ENCODE measurements at places on chromosomes 6 and 20.

DNA sequence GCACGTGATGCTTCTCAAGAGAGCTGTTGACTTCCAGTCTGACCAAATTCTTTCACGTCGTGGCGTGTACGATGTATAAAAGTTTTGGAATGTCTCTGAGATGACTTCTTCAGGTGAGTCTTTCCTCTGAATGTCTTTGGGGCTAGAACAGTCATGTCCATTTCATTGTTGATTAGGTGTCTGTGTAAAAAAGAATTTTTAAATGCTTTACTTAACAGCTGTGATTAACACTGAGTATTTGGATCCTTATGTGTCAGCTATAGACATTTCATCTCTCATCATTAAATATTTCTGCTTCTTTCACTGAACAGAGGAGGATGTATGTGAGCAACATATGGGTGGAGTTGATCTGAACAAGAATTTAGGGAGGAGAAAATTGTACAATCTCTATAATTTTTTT lies 29.3 kb upstream of the KIF13A start:
- no peak for DNase-seq

DNA sequence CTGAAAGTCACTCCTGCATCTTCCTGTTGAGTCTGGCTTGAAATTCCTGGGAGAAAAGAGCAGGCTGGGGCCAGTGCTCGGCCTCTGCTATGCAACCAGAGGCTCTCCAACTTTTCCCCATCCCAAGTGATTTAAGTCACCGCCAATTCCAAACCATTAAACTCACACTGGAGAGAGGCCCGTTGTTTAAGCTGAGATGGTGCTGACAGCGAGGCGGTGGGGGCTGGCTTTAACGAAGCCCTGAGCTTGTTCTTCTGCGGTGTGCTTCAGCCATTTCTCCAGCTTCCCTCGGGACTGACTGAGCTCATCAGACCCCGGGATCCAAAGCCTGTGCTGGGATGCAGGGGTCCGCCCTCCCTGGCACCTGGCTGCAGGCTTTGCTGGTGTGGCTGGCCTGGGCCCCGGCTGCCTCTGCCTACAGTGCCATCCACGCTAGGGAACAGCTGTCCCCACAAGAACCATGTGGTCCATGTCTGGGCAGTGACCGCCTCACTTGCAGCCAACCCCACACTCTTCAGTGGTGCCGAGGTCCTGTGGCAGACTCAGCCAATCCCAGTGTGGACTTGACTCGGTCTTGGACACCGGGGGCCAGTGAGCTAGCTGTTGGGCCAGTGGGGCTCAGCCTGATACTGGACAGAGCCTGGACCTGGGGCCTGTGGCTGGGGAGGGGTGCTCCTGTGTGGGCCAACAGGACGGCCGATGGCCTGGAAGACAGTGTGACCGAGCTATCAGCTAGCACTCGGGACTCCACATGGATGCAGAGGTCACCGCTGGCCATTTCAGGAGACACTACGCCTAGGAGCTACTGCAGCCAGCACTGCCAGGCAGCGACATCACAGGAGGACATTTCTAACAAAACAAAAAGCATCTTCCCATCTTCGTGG lies 21.2 kb downstream of the RAMACL start:
- no peak for DNase-seq

- DNase-seq = no peak
These were observed 17.5 kb downstream of the KCNQ2 start for GRCh38 chr20:63454731-63455567.

DNA sequence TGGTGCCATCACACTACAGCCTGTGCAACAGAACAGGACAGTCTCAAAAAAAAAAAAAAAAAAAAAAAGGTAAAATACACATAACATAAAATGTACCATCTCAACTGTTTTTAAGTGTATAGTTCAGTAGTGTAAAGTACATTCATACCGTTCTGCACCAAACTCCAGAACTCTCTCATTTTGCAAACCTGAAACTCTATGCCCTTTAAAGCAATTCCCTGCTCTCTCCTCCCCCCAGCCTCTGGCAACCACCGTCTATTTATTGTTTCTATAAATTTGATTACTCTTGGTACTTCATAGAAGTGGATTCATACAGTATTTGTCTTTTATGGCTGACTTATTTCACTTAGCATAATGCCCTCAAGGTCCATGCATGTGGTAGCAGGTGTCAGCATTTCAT lies 12.9 kb downstream of the RIPOR2 start:
- no peak for DNase-seq

DNA sequence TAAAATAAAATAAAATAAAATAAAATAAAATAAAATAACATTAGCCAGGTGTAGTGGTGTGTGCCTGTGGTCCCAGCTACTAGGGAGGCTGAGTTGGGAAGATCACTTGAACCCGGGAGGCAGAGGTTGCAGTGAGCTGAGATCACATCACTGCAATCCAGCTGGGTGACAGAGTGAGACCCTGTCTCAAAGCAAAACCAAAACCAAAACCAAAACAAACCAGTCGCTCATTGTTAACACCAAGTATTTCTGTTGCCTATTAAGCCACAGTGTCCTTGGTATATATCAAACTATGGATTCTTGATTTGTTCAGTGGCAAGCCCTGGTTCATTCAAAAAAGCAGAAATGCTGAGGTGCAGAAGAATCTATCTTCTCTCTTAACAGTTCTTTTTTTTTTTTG lies 65.7 kb downstream of the PYGB start:
- no peak for DNase-seq

DNA sequence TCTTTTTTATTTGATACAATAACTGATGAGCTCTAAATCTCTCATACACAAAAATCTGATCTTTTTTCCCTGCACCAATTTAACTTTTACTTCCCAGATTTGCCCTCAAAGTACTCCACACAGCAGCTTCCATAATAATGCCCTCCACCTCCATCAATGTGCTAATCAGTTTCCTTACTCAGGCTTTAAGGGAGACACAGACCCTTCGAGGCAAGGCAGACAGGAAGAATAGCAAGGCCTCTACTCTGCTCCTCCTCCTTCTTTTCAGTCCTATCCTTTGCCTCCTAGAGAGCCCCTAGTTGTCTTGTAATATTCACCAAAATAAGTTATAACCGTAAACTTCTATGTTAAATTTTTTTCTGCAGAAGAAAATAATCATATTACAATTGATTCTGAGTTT lies 444.9 kb upstream of the RNF217 start:
- no peak for DNase-seq

DNA sequence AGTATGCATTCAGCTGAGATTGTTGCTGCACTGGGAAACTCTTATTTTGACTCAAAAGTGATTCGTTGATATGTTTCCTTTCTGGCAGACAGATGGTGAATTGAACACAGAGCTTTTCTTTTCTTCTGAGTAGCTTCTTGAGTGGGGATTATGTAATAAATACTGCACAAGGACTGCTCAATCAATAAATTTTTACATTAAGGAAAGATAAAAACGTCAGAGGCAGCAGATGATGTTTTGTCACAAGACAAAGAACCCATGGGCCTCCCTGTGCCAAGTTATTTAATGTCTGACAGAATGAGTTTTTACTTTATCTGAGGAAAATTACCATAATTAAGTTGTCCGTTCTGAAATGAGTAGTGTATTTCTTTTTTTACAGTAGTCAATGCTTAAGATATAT lies 460.3 kb downstream of the UTRN start:
- DNase-seq = no peak

DNA sequence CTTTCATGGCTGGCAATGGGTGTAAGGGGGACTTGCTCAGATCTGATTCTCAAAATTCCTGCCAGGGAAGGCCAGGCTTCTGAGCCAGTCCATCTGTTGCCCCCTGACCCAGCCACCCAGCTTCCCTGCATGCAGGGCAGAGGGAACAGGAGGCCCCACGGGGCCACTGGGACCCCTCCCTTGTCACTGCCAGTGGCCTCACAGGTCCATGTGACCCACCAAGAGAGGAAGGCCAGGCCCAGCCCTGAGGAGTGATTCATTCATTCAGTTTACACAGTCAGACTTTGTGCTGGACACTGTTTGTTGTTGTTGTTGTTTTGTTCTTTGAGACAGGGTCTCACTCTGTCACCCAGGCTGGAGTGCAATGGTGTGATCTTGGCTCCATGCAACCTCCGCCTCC lies 39.5 kb downstream of the UBE2V1 start:
- no peak for DNase-seq

DNA sequence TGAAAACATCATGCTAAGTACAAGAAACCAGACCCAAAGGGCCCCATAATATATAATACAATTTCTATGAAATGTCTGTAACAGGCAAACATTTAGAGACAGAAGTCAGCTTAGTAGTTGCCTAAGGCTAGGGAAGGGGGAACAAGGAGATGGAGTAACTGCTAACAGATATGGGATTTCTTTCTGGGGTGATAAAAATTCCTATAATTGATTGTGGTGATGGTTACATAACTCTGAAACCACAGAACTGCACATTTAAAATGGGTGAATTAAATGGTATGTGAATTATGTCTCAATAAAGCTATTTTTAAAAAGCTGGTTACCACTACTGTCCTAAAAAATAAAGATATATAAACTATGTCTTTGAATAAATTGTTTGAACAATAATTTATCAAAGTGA lies 3.2 kb downstream of the CEP162 start:
- DNase-seq = peak; percentile 4

GRCh38 chr6:106773522-106773921 lies 144.1 kb downstream of the QRSL1 start:
- no peak for DNase-seq

DNA sequence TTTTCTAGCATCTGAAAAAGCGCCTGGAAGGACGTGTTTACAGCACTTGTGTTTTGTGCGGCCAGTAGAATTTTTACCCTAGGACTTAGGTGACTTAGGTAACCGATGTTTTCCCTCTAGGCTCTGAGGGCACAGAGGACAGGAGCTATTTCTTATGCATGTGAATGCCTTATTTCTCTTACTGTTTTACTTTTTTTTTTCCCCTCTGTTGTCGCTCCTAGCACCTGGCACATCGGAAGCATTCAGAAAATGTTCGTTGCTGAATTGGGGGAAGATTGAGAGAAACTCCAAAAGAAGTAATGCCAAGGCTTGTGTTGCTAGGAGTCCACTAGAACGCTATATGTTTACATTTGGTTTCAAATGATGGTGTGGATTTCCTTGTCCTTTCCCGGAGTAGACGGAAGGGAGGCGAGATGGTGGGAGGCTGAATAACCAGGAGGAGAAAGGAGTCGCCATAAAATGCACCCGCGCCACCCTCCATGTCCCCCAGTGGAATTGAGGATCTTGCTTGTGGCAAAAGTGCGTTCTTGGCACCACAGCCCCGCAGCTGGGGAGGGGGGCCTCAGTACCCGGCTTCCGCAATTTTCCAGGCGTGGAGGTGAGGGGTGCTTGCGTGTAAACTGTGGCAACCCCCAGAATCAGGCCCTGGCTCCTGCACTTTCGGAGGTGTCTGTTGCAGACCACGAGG lies 6.9 kb downstream of the OLIG3 start:
- DNase-seq = no peak

- DNase-seq = peak; percentile 26
These were observed 72.3 kb downstream of the VEGFA start for GRCh38 chr6:43842231-43842794.

GRCh38 chr6:142683714-142684141 lies 261.2 kb downstream of the HIVEP2 start:
- DNase-seq = no peak

DNA sequence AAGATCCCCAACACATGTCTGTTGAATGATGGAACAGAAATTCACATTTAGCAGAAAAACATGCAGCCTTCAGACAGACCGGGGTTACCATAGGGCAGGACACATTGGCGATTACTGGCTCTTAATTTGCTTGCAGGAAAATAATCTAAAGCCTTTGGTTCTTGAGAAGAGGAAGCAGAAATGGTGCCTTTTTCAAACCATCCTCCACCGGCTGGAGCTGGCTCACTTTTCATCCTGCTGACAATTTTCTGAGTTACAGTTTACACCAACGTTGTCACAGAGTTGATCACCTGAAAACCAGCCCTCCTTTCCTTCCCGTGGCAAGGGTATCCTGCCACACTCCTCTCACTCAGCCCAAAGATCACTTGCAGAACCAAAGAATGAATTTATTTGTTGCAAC lies 32.6 kb downstream of the SF3B5 start:
- DNase-seq = no peak

DNA sequence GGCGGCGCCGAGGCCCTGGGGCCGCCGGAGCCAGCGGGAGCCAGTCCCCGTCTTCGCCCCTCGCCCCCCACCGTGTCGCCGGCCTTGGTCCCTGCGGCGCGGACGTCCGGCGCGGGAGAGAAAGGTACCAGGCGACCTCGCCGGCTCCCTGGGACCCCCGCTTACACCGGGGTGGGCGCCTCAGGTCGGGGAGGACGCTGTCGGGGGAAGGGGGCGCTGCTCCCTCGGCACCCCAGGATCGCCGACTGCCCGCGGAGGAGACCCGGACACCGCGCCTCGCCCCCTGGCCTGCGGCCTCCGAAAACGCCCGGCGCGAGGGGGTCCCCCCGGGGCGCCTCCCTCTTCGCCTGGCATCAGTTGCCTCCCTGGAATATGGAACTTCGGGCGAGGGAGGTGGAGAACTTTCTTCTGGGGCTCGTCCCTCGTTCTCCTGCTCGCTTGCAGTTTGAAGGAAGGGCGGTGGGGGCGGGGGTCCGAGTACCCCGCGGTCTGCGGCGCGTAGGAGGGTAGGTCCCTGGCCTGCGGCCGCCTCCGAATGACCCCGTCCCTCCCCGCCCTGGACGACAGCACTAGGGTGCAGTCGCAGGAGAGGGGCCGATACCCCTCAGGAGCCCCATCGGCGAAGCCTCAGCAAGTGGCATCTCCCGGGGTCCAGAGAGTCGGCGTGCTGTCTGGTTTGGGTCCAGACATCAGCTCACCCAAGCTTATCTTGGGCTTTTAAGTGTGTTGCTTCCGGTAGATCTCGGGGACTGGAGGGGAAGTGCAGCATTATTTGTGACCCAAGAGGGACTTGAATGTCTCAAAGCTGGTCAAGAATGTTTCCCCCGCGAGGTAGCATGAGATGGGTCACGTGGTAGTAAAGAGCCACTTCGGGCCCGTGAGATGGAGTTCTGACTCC lies 549 bp downstream of the ANKRD6 start:
- DNase-seq = no peak

DNA sequence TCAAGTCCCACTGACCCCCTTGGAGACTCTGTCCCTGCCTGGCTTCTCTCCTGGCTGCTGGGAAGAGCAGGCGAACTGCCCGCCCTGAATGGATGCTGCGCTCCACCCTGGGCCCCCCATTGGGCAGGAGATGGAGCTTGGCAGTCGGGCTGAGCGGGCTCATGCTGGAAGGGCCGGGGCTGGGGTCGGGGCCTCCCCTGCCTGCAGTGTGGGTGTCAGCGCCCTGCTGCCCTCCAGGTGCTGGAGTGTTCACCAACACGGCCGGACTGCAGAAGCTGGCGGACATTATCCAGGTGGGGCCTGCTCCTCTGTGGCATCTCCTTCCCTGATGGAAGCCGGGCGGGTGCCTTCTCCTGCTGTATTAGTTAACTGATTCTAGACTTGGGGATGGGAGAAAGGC lies 16.0 kb upstream of the TNFRSF6B start:
- DNase-seq = no peak

DNA sequence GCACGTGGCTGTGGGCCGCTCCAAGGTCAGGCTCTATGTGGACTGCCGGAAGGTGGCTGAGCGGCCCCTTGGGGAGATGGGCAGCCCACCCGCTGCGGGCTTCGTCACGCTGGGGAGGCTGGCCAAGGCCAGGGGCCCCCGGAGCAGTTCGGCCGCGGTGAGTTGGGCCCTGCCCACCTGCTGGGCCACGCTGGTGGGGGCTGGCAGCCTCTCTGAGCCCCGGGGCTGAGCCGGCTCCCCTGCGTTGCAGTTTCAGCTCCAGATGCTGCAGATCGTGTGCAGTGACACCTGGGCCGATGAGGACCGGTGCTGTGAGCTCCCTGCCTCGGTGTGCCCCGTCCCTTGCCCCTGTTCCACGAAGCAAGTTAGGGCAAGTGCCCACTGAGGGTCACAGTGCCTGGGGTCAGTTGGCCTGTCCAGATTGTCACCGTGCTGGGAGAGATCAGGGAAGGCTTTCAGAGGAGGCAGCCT lies 27.1 kb downstream of the COL20A1 start:
- no peak for DNase-seq
